ENCODE measurements at places on chromosomes 2 and 18. TPM values are rescaled to one million over a fixed set of nuclear protein-coding genes. Genes with fewer than 3 reads are reported as not detected.

HNMT gene
- total RNA-seq = 2.1 TPM

RIT2 gene
- total RNA-seq = not detected

FBXO48 gene
- 0.68 TPM for total RNA-seq

SCN3A gene
- not detected for total RNA-seq

MARCHF4 gene
- under 0.01 TPM for total RNA-seq

TMEM17 gene
- total RNA-seq = 1.7 TPM

TGOLN2 gene
- total RNA-seq = 72.2 TPM

TRABD2A gene
- total RNA-seq = 1.4 TPM

WDR35 gene
- 6.5 TPM for total RNA-seq

GPR45 gene
- total RNA-seq = not detected

SAG gene
- total RNA-seq = not detected

Measured in nasal cavity respiratory epithelium epithelial cell of viscerocranial mucosa (primary cell).